SK-MEL-5 (cell line): ENCODE measurements at places on chromosomes 6 and 20.
A peak's percentile ranks its signal among the peaks of the same experiment; 100 is the strongest.

DNA sequence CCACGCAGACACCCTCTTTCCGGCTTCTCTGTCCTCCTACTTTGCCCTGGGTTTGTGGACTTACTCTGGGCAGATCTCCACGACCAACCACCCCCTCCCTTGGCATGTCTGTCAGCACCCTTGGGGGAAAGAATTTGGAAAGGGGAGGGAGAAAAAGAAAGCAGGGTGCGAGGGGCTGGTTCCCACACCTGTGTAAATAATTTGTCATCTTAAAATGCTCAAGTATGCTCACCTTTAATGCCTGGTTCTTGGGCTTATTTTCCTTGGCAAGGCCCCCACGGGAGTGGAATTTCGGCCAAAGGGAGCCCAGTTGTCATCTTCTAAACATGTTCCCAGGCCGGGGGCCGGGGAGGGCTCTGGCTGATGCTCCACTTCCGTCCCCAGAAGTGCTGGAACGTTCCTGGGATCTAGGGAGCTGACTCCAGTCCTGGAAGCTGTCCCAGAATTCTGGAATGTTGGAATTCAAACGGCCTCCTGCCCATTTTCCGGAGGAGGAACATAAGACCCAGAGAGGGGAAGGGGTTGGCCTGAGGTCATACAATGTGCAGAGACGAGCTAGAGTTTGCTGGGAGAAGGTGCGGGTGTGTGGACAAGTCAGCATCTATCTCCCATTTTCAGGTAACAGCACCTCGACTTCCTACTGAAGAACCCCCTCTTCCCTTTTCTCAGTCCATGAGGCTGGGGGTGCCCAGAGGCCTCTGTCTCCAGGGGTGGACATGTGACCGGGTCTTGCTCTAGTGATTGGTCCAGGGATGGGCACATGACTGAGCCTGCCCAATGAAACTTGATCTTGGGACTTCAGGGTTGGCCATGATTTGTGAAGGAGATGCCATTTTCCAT lies 122.3 kb downstream of the CEBPB start:
- peak; percentile 36 for DNase-seq

DNA sequence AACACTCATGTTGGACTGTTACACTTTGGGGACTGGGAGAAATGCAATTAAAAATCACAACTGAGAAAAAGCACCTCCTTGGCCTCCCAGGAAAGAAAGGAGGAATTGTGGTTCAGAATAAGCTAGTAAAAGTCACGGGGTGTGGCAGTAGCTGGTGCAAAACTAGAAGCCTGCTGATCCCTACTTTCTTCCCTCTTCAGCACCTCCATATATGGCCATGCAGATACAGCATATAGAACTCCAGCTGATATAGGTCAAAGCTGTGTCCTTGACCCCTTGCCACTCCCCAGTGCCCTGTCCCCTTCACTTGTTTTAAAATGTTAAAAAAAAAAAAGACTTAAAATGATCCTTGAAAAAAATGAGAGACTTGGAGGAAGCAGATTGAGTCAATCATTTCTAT lies 5.5 kb upstream of the FLRT3 start:
- peak; percentile 16 for DNase-seq

DNA sequence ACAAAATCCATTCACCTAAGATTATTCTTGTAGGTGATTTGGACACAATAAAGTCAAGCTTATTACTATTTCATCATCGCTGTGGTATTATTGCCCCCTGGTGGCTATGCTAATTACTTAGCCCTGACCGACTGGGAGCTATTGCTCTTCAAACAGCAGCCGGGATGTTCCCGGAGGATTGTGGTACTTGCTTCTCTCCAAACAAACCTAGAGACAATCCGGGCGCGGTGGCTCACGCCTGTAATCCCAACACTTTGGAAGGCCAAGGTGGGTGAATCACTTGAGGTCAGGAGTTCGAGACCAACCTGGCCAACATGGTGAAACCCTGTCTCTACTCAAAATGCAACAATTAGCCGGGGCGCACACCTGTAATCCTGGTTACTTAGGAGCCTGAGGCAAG lies 15.4 kb upstream of the STMND1 start:
- peak; percentile 88 for DNase-seq

- peak; percentile 80 for DNase-seq
Measured at GRCh38 chr20:25178563-25179438, 16.7 kb upstream of the ENTPD6 start.

GRCh38 chr6:44561832-44562665 lies 174.5 kb downstream of the CDC5L start:
- DNase-seq, result no peak

GRCh38 chr6:75723382-75723781 lies 25.7 kb upstream of the MYO6 start:
- DNase-seq, result no peak

- no peak for DNase-seq
Measured at GRCh38 chr6:146871611-146872425, 273.0 kb downstream of the ADGB start.

GRCh38 chr6:104095661-104096416 lies 763.9 kb downstream of the HACE1 start:
- DNase-seq, result no peak

DNA sequence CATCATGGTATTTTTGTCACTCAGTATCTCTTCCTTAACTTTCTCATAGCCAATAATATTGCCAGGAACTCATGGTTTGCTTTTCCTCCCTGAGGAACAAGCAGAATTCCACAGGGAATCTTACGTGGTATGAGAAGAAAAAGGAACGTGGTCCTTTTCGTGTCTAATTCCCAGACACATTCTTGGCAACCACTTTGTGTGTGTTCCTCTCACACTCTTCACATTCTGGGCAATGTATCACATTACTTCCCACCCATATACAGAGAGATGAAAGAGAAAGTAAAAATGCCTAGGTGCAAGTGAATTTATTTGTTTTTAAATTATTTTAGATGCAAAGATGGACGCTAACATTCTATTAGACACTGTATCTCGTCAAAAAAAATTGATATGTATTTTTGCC lies 102.7 kb downstream of the PTPRK start:
- DNase-seq, result no peak

GRCh38 chr6:686497-686896 lies 6.4 kb downstream of the EXOC2 start:
- DNase-seq, result peak; percentile 46

DNA sequence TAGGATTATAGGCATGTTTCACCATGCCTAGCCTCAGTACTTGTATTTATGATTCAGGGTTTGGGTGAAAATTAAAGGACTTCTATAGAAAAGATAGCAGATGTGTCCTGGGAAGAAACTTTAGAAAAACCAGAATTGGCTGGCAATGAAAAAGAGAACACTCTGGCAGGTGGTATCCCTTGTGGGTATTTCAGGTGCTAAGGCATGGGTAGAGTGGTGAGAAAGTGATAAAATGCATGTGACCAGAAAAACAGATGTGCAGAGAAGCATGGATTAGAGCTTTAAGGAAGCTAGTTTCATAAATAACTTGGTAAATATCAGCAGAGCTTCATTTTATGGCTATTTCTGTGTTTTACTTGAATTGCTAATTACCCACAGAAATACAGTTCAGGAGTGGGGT lies 622.2 kb downstream of the DOK5 start:
- DNase-seq, result no peak

GRCh38 chr6:44126320-44127149 lies 717 bp downstream of the MRPL14 start:
- DNase-seq, result peak; percentile 38

- no peak for DNase-seq
Measured at GRCh38 chr6:8123236-8123635, 20.9 kb upstream of the EEF1E1 start.

- DNase-seq, result no peak
Measured at GRCh38 chr20:46549188-46549972, 1.1 kb downstream of the OCSTAMP start.

- DNase-seq, result no peak
Measured at GRCh38 chr6:159602431-159603041, 90.5 kb downstream of the SOD2 start.

- no peak for DNase-seq
Measured at GRCh38 chr6:116447052-116447451, 14.1 kb upstream of the CALHM6 start.

GRCh38 chr6:7048894-7049293 lies 58.9 kb upstream of the RREB1 start:
- DNase-seq, result no peak

DNA sequence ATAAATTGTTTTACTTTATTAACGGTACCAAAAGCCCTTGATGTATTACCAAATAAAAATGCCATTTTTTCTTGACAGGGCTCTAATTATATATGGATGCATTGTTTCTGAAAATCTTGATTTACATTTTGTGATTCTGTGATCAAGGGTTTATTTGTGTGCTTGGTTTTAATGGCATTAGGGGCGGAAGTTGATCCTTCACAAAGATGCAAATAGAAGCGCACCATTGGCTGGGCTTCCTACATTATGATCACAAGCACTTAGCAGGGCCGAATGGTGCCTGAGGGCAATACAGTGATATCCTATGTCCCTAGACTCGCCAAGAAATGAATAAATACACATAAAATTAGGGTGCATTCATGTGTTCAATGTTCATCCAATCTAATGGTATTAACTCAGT lies 172.9 kb upstream of the UST start:
- peak; percentile 19 for DNase-seq

DNA sequence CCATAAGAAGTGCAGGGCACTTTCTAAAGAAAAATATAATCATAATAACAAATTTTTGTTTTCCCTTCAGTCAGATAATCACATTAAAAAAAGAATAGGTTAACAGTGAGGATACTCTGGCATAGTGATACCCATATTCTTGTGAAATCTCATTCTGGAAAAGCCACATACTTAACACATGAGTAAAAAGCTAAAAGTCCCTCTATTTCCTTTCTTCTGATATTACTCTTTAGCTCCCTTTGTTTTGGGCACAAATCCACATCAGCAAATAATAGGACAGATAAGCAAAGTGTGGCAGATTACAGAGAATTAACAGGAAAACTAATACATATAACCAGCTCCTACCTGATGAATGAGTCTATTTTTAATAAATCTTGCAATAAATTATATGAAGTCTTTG lies 15.8 kb downstream of the SHPRH start:
- no peak for DNase-seq

DNA sequence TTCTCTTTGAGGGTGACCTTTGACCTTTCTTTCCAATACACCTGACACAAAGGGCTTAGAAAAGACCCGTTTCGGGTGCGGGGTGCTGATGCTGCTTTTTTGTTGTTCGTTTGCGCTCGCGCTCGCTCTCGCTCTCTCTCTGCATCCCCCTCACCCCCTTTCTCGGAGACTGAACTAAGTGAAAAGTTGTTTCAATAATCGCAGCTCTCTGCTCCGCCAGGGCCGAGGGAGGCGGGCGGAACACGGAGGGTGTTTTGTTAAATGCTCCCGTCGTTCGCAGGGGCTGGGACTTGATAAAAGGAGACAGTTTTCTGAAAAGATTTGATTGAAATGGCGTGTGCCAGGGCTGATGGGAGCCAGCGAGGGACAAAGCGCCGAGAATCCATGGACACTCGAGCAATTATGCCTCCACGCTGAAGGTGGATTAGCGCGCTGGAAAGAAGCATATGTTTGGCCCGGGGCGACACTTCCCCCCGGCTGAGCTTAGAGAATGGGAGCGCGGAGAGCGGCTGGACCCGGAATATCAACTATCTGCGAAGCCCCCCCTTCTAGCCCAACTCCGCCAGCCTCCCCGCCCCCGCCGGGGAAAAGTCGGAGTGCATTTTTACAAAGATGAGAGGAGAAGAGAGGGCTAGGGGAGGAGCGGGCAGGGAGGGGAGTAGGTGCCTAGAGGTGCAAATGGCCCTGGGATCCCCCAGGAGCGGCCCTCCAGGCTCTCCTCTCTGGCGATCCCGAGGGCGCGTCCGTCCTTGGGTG lies 25.0 kb downstream of the TFAP2A start:
- no peak for DNase-seq

DNA sequence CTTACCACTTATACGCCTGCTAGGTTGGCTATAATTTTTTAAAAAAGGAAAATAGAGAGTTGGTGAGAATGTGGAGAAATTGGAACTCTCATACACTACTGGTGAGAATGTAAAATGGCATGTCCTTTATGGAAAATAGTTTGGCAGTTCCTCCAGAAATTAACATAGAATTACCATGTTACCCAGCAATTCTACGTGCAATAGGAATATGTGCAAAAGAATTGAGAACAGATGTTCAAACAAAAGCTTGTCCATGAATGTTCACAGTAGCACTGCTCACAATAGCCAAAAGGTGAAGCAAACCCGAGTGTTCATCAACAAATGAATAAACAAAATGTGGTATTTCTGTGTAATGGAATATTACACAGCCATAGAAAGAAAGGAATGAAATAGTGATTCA lies 592.2 kb downstream of the DHX35 start:
- no peak for DNase-seq
